ENCODE measurements at places on chromosomes 11 and 22.

DNA sequence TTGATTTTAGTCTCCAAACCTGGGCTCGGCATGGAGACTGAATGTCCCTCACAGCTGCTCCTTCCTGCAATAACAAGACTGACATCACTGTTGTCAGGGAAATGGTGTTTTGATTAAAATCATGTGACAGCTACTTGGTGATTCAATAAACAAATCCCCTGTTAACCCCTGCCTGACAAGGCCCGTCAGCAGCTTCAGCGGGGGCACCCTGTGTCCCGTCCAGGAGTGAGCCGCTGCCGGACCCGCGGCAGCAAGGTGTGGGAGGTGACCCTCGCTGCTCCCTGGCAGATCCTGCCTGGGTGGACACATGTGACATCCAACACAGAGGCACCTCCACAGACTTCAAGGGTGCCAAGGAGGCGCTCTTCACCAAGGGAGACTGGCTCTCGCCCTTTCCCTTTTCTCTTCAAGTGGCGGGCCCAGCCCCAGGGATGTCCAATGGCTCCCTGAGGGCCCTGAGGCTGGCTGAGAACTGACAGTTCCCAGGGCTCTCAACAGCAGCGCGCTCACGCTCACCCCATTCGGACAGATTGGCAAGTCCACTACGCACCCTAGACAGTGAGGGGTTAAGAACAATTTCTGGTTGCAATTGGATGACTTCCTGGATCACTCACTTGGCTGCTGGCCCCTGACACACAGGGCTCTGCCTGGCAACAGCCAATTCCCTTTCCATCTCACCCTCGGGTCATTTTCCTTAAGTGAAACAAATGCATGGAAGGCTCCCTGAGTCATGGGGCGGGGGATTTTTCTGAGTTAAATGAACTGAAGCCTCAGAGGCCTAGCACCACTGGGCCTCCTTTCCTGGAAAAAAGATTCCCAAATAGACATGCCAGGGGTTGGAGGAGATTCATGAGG, 30.7 kb downstream of the PPP2R1B start:
- peak; percentile 94 for DNase-seq

- DNase-seq, result no peak
These were observed 336.6 kb downstream of the CTTN start for GRCh38 chr11:70734911-70735310.

GRCh38 chr11:35734669-35735410, 72.3 kb downstream of the TRIM44 start:
- no peak for DNase-seq

DNA sequence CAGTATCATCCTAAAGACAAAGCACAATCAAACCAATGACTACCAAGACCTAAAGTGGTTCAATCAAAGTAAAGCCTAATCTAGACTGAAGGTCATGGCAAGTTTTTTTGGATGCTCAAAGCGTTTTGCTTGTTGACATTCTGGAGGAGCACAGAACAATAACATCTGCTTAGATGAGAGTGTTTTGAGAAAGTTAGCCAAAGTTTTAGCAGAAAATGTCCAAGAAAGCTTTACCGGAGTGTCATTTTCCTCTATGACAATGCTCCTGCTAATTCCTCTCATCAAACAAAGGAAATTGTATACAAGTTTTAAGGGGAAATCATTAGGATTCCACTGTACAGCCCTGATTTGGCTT, 256.9 kb upstream of the FAT3 start:
- DNase-seq, result no peak

DNA sequence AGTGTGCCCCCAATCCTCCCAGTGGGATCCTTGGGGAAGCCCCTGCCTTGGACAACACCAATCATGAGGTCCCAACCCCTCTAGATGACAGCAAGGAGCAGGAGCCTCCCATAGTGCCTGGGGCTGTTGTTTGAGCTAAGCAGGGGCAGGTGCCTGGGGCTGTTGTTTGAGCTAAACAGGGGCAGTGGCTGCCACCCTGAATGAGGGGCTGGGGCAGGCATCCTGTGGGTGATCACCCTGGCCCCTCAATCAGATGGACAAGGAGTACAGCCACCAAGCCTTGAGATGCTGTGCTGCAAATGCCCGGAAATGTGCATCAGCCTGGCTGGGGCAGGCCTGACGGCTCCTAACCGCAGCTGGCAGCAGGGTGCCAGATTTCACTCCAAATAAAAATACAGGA, 66.7 kb downstream of the MYEOV start:
- DNase-seq, result no peak

DNA sequence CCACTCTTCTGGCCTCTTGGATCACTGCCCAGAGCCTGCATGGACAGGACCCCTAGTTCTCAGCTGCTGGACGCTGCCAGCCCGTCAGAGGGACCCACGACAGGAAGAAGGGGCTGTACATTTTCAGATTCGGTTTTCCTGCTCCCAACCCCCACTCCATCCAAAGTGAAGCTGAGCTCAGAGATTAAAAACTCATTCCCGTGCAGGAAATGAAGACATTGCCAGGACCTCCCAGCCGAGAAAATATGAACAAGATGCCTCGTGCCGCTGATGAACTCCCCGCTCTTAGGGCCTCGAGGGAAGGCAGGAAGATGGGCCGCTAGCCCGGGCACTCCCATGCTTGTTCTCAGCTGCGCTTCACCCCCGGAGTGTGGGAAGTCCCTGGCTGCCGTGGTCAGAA, 36.1 kb downstream of the RPUSD4 start:
- DNase-seq, result no peak
